ENCODE measurements at places on chromosomes 7 and 10. TPM values are rescaled to one million over a fixed set of nuclear protein-coding genes. Genes with fewer than 3 reads are reported as not detected.
A peak's percentile ranks its signal among the peaks of the same experiment; 100 is the strongest.

Gene LIPF
- total RNA-seq: not detected

Gene HTR5A
- not detected for total RNA-seq

GRCh38 chr10:87038786-87039185 is 18.7 kb downstream of the FAM25A start:
- DNase-seq: no peak

DNA sequence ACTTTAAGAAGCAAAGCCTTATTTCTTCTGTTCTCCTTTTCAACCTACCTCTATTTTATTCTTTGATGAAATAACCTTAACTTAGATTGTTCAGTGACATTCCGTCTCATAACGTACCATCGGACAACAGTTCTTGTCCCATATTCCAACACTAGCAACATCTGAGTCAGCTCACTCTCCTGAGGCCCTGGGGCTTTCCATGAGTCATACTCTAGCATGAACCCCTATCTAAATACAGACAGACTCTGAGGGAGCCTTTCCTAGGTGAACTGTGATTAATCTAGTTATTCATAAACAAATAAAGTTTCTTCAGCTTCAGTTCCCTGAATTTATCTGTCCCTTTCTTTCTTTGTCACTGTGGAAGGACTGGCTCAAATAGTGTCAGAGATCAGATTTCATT is 168.7 kb upstream of the LYZL1 start:
- peak; percentile 90 for DNase-seq

GRCh38 chr10:132390170-132390920 is 6.7 kb upstream of the PWWP2B start:
- no peak for DNase-seq

Gene EBLN1
- not detected for total RNA-seq

GRCh38 chr7:123769371-123769770 is 20.6 kb upstream of the WASL start:
- peak; percentile 92 for DNase-seq

DNA sequence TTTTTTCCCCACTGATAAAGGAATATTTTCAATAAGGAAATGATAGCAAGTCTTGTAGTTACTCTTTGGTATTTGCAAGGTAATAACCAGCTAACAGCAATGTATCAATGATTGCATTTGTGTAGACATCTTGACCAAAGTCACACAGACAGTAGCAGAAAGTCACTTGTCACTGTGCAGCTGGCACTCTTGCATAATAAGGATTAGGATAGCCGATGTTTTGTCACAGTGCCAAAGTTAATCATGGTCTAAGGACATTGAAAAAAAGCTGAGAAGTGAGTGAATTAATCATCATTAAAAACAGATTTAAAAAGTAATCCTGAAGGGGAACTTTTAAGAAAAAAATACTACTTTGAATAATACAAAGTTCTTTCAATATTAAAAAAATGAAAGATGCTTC is 834.3 kb upstream of the C7orf33 start:
- no peak for DNase-seq

Gene ACSM6
- 0.12 TPM for total RNA-seq

Gene RSPH10B2
- 0.05 TPM for total RNA-seq

Gene NPM3
- 96.9 TPM for total RNA-seq

DNA sequence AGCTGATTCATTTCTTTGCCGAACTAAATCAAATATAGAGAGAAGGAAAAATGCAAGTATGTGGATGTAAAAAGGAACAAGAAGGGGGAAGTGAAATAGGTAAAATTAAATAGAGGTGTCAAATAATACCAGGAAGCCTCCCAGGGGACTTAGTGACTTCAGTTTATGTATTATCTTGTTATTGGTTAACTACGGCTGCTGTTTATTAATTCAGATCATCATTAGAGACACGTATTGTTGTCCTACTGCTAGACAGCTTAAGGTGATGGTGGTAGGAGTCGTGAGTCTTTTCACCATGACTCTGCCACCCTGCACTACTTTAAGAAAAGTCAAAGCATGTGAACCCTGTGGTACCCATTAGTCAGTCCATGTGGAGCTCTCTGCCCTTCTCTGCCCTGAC is 289.1 kb downstream of the PRKG1 start:
- no peak for DNase-seq

Gene ASAH2
- total RNA-seq: 0.46 TPM

All from A172 (cell line).